ENCODE measurements at places on chromosomes 5 and 9.

- no peak for DNase-seq
These were observed 166.6 kb upstream of the NFIB start for GRCh38 chr9:14480526-14480925.

- no peak for DNase-seq
These were observed 124.8 kb upstream of the IQGAP2 start for GRCh38 chr5:76278261-76278789.

GRCh38 chr5:139903795-139904565, 108.4 kb downstream of the PSD2 start:
- DNase-seq, result no peak

DNA sequence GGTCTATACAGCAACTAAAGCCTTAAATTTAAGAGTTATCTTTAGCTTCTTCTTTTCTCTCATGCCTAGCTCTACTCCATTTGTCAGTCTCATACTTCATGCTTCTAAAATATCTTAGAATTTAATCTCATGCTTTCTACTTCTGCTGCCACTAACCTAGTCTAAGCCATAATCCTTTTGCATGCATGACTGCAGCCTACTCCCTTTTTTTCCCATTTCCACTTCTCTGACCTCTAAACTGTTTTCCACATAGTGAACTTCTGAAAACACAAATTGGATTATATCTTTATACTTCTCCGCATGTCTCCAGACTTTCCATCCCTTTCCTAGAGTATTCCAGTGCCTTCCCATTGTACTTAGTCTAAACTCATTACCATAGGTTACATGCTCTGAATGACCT, 193.0 kb downstream of the XRCC4 start:
- DNase-seq, result no peak

GRCh38 chr5:132458651-132459030, 31.9 kb downstream of the IRF1 start:
- peak; percentile 39 for DNase-seq

DNA sequence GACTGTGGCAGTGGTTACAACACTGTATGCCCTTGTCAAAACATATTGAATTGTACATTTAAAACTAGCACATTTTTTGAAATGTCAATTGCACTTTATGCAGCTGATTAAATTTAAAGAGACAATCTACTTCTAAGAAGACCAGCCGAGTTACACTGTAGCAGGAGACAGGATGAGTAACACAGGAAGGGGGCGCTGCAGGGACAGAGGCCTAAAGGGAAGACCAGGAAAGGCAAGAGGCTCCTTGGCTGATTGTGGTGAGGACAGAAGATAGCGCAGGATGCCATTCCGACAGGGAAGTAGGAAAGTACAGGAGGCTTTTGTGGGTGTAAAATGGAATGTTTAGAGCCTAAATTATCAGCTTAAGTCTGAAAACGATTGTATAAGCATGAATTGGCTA, 28.2 kb upstream of the PPP2R2B start:
- DNase-seq, result no peak

- no peak for DNase-seq
These were observed 7.1 kb downstream of the RAPGEF1 start for GRCh38 chr9:131732636-131733289.

GRCh38 chr5:88140396-88140855, 128.2 kb downstream of the TMEM161B start:
- no peak for DNase-seq

DNA sequence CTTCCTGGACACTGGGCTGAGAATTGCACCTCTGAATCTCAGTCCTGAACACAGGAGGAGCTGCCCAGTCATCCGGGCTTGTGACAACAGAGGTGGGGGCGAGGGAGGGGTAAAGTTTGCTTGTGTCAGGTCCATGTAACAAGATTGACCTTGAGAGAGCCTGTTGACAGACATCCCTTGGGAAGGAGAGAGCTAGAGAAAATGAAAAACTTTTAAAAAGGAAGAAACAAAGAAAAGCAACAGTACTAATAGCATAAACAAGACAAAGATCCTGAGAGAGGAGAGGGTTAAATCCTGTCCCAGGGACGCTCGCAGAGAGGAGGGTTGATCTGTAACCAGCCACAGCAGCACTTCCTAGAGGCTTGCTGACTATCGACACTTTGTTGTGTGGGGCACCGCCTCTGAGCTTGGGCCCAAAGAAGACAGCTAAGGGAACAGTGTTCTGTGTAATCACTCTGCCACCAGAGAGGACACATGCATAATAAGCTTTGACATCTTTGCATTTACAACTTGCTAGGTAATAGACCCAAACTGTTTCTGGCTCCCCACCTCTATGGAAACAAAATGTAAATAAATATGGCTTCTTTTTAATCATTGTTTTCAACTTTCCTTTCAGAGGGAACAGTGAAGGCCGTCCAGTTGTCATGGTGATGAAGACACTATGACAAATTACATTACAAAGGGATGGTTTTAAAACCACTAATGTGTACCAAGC, 363.7 kb downstream of the CSNK1G3 start:
- DNase-seq, result no peak

GRCh38 chr9:132755096-132755495, 84.8 kb downstream of the GTF3C4 start:
- no peak for DNase-seq

GRCh38 chr9:91207397-91207728, 154.4 kb downstream of the AUH start:
- no peak for DNase-seq

GRCh38 chr5:124453221-124454051, 293.0 kb downstream of the ZNF608 start:
- DNase-seq, result peak; percentile 50

DNA sequence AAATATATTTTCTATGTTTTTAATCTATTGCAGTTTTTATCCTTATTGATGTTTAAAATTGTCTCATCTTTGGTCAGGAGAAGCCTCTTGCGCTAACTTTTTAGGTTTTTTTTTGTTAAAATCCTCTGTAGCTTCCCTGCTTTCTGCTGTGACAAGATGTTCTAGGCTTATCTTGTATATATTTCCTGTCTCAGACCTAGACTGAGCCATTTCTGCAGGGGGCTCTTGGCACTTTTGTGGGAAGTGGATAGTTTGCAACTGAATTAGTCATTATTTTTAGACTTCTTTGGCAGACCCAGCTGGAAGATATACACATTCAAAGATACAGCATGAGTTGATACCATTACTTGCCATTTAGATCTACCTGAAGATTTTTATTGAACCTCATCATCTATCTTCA, 28.8 kb downstream of the TCERG1 start:
- DNase-seq, result no peak

GRCh38 chr9:3419893-3420292, 105.9 kb downstream of the RFX3 start:
- no peak for DNase-seq

DNA sequence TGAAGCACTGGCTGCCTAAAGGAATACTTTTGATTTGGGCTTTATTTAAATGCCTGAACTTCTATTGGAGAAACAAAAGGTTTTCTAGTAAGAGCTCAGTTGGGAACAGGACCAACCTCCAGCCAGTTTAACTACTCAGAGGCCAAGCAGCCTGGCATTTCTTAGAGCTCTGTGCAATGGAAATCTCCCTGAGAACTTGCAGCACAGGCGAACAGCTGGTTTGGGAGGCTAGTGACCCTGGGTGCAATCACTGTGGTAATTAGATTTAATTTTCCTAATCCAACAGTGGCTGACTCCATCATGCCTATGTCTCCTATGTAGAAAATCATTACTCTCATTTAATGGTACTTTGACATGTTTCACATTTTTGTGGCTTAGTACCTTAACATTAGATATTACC, 1.0 kb upstream of the CDH6 start:
- no peak for DNase-seq

- no peak for DNase-seq
These were observed 58.3 kb downstream of the SH3TC2 start for GRCh38 chr5:149004559-149004958.

- no peak for DNase-seq
These were observed 79.4 kb downstream of the SH3GL2 start for GRCh38 chr9:17658237-17658636.

GRCh38 chr9:87500491-87501270, 3.0 kb downstream of the DAPK1 start:
- DNase-seq, result no peak

- DNase-seq, result no peak
These were observed 18.9 kb upstream of the EGFL7 start for GRCh38 chr9:136643596-136644342.

DNA sequence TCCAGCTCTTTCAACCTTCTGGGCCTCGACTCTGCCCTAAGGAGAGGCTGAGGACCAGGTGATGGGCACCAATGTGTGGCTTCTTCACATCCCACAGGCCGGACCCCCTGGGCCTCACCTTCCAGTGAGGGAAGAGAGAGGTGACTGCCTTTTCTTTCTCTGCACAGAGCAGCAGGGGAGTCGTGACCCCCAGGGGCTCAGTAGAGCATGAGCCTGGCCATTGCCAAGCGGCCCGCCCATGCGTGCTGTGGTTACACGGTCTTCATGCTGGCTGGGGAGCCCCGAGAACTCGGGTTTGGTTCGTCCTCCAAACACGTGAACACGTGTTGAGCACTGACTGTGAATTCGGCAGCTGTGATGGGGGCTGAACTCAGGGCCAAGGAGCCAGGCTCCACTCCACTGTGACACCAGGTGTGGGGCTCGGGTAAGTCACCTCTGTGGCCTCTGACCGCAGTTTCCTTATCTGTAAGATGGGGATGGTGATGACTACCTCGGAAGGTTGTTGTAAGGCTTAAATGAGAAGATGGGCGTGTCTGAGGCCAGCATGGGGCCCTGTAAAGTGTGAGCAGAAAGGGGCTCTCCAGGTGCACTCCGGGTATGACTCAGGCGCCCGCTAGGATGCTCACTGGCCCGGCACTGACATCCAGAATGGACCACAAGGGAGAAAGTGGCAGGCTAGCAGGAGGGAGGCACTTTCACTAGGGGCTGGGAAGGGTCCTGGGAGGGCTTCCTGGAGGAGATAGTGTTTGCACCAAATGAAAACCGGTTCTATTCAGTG, 13.4 kb upstream of the GRHPR start:
- DNase-seq, result no peak

- no peak for DNase-seq
These were observed 14.5 kb downstream of the SLC6A18 start for GRCh38 chr5:1239505-1240251.

DNA sequence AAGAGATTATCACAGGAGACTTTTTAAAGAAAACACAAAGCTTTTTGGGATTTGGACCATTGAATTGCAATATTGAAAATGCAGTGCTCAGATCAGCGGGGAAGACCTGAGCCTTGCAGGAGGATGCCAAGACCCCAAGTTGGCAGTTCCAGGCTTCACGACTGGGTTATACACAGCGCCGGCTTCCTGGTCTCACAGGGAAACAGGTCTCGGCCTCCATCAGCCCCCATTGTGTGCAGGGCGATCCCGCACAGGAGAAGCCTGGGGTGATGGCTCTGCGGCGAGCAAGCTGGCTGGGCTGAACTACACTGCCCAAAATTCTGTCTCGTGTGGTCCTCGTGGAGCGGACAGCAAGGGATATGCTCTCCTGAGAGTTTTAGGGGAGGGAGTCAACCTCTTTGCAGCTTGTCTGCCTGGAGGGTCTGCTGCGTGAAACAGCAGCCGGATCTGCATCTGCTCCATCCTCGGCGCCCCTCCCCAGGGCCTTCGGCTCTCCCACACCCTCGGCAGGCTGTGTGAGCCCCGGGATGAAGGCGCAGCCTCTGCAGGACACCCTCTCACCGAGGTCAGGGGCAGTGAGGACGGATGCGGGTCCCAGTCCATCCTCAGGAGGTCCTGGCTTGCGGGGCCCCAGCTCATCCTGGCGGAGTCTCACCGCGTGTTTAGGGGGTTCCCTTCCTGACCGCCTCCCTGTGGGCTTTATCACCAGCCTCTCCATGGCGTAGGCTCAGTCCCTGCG, 60.6 kb downstream of the NSUN2 start:
- DNase-seq, result no peak

GRCh38 chr9:69549310-69550202, 122.6 kb downstream of the APBA1 start:
- DNase-seq, result no peak

GRCh38 chr5:169350759-169351240, 49.9 kb upstream of the SLIT3 start:
- peak; percentile 93 for DNase-seq

DNA sequence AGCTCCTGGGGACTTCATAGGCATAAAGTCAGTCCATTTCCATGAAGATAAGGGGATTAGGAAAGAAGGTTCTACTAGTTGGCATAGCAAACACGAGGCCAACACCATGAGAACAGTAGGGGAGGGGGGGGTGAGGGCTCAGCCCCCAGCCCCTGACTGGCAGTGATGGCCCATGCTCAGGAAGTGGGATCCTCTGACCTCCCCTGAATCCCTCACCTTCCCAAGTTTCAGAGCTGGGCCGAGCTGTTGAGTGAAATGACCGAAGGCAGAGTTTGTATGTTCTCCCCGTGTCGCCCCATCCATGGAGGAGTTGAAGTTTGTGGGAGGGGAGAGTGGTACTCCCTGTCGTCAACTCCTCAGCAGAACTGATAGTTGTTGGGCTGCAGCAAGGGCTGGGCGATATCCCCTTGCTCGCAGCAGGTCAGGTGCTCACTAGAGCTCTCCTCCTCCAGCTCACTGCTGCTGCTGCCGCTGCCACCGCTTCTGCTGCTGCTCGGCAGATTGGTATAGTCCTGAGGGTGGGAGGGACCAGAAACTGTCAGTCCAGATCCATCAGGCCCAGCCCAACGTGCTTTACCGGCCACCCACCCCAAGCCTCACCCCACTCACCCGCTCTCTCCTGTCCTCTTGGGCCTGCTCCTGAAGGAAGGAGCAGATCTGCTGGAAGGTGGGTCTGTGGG, 32.5 kb downstream of the CSF1R start:
- no peak for DNase-seq

DNA sequence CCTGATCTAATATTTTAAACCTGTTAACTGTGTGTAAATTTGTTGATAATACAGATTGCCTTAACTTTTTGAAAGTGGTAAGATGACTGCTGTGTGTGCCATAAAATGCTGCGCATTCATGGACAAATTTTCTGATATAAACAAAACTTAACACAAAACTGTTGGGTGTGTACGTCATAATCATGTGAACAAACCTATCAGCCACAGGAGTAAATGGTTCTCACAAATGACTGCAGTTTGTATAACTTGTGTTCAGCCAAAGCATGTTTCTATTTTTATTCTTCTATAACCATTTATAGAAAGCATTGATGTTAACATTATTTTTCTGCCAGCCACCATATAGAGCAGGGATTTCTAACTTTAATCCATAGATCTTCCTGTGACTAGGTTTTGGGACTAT, 21.5 kb downstream of the CAMK4 start:
- DNase-seq, result no peak

Measured in HS-27A (cell line).